ENCODE measurements at places on chromosomes 4 and X.

GRCh38 chr4:61817071-61817470, 616.9 kb downstream of the ADGRL3 start:
- no peak for DNase-seq

- peak; percentile 92 for DNase-seq
These were observed 24.2 kb upstream of the SLC2A9 start for GRCh38 chr4:10045481-10045880.

- no peak for DNase-seq
These were observed 879.2 kb upstream of the IGFBP7 start for GRCh38 chr4:57989430-57989829.

GRCh38 chr4:89419111-89419695, 111.6 kb upstream of the GPRIN3 start:
- DNase-seq: no peak

- no peak for DNase-seq
These were observed 19.0 kb downstream of the CXCL8 start for GRCh38 chr4:73759357-73759756.

DNA sequence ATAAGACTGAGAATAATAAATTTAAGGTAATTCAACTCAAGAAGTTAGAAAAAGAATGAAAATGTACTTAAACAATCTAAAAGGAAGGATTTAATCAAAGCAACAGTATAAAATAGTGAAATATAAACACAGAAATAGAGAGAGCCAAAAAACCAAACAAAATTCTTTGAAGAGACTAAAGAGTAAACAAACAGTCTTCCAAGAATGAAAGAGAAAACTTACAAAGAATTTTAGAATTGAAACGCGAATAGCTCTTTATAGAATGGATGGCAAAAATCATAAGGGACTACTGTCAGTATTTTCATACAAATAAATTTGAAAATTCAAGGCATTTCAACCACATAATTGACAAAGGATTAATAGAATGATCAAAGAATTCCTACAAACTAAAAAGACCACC, 41.7 kb downstream of the VEGFC start:
- DNase-seq: no peak

- no peak for DNase-seq
These were observed 44.6 kb upstream of the FGFBP2 start for GRCh38 chr4:16007471-16008095.

DNA sequence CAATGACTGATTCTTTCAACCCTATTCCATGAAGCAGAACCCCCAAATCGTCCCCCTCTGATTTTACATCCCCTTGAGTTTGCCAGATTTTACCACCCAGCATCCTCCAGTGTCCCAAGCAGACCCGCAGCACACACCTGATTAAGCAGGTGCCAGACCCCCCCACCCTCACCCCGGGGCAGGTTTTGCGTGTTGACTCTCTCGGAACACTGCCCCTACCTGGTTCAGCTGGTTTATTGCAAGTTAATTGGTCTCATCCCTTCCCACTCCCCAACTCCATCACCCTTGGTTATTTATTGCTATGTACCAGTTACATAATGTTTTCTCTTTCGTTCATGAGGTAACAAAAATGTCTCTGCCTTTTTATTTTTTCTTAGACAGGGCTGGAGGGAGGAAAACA, 258.4 kb downstream of the BCOR start:
- no peak for DNase-seq

- no peak for DNase-seq
These were observed 38.9 kb downstream of the TKTL1 start for GRCh38 chrX:154334496-154334895.

GRCh38 chr4:82890528-82890900, 439 bp downstream of the SEC31A start:
- no peak for DNase-seq

DNA sequence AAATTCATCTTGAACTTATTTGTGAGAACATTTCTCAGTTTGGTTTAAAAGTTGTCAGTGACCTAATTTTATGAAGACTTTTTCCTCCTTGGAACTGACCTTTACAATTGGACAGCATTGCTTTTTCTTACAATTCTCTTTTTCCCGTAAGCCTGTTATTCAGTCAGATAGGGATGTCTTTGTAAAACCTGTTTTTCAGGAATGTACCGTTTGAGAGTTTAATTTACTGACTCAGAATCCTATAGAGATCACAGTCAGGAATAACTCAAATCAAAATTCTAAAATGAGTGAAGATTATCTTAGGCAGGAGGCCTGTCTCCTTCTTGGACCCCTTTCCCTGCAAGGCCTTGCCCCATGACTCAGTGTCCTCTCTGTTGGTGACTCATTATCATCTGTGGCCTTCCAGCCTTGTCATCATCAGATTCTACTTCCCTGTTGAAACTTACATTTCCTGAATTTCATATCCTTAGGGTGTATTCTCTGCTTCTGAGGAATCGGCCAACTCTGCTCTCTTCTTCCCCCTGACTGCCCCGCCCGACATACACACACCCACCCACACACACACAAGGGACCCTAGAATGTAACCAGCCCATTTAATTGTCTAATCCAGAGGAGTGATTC, 99.8 kb downstream of the ARHGAP10 start:
- DNase-seq: peak; percentile 86

DNA sequence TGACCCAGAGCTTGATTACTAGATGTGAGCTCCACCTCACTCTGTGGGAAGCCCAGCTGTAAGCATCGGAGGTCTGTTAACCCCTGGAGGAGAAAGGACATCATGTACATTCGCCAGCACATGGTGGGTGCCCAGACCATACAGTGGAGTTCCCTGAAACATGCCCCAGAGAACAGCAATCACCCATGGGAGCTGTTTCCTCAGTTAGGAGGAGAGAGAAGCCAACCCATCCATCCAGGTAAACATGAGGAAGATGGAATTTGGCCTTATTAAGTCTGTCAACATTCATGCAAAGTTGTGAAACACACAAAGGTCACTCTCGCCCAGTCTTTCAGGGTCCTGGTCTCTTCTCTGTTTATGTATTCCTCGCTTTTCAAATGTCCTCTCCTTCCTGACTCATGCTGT, 354.7 kb downstream of the ANK2 start:
- no peak for DNase-seq

DNA sequence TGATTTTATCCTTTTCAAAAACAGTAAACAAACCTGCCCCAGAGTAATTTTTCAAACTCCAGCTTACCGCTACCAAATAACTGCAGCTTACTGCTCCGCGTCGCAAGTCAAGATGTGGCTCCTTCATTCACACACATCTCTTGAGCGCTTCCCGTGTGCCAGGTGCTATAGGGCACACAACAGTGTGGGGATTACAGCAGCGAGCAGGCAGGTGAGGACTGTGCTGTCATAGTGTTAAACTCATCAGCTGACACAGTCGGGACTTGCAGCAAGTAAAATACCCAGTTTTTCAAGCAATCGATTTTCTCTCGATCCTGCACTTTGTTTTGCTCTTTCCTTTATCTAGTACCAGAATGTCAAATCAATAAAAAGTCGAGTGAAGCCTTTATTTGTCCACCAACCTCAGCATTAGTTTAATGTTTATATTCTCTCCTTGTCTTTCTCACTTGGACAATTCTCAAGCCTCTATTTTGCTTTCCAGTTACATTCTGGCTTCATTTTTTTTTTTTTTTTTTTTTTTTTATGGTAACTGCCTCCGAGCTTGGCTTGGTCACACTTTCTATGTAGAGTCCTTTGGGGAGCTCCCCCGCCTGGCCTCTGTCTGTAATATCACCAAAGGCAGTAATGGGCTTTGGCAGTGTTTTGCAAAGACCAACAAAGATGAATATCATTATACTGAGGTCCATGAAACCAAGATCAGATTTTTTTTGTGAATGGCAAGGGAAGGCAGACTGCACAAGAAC, 8.3 kb upstream of the ASB5 start:
- DNase-seq: peak; percentile 77

DNA sequence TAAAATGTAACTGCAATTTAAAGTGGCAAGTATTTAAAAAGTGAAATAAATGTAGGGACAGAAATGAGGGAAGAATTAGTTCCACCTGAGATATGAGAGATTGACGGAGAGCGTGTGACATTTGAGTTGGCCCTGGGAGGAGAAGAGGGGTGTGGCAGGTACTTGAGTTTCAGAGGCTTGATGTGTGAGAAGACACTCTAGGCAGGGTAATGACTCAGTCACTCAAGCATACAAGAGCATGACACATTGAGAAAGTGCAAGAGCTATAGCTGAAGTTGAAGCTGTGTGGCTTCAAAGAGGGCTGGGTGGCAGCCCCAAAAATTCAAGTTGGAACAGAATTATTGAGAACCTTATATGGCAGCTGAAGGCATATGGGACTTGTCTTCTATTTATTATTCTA, 420.5 kb downstream of the SLITRK2 start:
- DNase-seq: no peak

DNA sequence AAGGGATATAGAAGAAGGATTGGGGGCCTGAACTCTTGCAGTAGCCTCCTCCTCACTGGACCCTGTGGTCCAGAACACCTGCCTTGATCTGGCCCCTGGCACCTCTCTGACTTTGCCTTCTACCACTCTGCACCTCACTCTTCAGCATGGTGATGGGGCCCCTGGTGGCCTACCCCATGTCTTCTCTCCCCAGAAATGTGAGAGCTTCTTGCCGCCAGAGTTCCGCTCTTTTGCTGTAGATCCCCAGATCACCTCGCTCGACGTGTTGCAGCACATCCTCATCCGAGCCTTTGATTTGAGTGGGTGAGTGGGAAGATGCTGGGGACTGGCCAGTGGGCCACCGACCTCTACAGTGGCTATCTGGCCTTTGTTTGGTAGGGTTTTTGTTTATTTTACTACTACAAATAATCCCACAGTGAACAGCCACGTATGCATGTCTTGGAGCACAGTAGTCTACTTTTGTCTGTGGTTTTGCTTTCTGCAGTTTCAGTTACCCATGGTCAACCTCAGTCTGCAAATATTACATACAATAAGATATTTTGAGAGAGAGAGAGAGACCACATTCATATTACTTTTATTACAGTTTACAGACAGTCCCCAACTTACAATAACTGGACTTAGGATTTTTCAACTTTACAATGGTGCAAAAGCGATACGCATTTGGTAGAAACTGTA, 1.8 kb downstream of the TBC1D25 start:
- no peak for DNase-seq

DNA sequence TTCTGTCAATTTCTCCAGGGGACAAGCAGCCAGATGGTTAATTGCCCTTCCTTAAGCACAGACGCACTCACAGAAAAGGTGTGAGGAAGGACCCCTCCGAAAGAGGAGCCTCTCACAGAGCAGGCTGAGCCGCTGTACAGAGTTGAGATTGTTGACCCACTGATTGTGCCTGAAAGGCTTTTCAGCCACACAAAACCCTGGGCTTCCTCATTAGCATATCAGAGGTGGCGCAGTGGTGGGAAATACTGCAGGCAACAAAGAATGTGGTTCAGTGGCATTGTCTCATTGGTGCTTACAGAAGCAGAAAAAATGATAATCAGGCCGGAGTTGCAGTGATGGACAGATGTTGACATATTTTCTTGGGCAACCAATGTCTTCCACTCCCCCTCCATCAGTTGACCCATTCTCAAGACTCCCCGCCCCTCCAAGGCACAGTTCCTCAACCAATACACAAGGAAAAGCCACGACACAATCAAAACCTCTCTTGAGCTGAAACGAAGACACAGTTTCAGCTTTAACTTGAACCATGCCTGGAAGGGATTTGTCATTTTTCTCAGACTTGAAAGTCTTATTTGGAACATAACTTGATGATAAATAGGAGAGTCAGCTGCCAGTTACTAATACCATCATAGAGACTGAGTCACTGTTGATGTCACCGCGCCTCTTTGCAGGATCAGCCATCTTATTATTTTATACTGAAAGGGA, 53.1 kb downstream of the ATXN3L start:
- DNase-seq: peak; percentile 36

DNA sequence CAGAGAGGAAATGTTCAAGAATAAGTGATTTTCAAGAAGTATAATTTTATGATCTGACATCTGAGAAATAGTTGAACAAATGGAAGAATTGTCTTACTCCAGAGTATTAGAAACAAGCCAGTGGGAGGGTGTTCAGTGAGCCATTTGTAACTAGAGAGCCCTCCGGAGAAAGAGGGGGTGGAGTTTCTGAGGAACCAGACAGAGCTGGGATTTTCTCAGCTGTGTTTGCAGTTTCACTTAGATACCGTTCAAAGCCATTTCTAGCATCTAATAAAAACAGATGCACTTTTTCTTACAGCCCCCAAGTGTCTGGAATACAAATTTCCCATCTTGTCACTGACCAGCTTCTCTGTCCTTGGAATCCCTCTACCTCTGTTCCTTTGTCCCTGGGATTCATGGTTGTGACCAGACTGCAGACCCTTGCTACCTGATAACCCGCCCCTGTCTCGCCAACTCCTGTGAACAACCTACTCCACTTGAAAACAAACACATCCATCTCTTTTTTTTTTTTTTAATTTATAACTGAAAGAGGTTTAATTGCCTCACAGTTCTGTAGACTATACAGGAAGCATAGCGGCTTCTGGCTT, 132.8 kb upstream of the KLF3 start:
- DNase-seq: peak; percentile 5

DNA sequence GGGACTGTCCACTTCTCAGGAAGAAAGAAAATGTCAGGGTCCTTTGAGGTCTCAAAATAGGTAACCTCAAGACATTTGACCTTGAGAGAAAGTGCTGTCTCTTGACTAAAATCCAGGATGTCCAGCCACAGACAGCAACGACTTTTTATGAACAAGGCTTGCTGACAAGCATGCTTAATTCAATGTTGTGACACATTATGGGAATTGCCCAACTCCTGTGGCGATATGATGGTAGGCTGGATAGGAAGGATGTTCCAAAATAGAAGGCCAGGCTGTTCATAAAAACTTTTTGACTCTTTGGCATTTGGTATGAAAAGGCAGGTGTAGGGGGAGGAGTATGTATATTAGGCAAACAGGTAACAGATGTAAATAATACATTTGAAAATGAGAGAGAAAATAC, 50.8 kb upstream of the EDNRA start:
- no peak for DNase-seq

- no peak for DNase-seq
These were observed 12.8 kb upstream of the FAM200B start for GRCh38 chr4:15668566-15669435.

- DNase-seq: no peak
These were observed 580.4 kb downstream of the ANKRD50 start for GRCh38 chr4:124132161-124132560.

DNA sequence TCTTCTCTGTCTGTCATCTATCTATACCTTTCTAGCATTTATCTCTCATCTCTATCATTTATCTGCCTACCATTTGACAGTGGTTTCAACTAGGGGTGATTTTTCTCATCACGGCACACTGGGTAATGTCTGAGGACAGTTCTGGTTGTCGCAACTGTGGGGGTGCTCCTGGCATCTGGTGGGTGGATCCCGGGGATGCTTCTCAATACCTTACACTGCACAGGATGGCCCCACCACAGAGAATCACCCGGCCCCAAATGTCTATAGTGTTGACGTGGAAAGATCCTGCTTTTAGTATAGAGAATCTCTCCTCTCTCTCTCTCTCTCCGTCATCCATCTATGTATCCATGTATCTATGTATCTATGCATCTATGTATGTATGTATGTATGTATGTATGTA, 7.2 kb downstream of the P2RY8 start:
- no peak for DNase-seq

DNA sequence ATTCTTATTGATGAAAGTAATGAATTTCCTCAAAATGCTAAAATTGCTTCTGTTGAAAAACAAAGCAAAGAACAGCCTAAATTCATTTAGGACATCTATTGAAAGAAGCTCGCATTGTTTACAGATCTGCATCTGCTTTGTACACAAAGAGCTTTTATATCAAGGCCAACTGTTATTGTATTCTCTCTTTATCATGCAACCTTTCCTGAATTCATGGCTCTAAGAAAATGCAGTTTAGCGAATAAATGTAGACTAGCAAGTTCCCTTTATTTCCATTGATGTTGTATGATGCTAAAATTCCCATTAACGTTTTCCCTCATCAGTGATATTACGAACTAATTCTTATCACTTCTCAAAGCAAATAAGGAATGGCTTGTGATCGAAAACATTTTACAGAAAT, 446.3 kb downstream of the MID1IP1 start:
- DNase-seq: no peak
